ENCODE measurements at places on chromosomes 6 and 20. TPM values are rescaled to one million over a fixed set of nuclear protein-coding genes. Genes with fewer than 3 reads are reported as not detected.

The TFAP2C gene
- 12.3 TPM for total RNA-seq

The OSTM1 gene
- total RNA-seq, result 25.9 TPM

The OR10C1 gene
- not detected for total RNA-seq

The DLK2 gene
- 0.51 TPM for total RNA-seq

DNA sequence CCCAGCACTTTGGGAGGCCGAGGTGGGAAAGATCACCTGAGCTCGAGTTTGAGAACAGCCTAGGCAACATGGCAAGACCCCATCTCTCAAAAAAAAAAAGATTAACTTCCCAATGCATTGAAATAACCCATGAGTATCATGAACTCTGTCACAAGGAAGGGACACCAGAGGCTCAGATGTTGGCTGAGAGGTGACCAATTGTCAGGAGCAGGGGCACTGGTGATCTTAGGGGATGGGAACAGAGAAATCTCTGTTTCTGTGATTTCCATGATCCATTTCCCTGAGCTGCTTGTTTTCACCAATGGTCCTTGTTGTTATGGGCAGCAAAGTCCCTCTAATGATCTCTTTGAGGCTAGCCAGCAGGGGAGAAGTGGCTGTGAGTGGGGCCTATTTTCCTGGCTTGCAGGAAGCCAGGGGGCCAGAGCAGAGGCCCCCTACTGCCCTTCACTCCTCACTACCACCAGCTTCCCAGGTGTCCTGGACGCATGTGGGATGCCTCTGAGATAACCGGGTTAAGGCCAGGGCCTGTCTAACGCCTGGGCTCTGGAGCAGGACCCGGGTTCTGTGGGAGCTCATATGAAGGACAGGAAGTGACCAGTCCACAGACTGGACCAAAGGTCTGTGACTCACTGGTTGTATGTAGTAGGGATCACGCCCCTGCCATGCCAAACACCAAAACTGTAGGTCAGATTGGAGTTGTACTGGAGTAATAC is 54.4 kb downstream of the PCNA start:
- DNase-seq, result peak; percentile 72

- peak; percentile 89 for DNase-seq
These were observed 75.2 kb upstream of the IYD start for GRCh38 chr6:150293423-150294173.

DNA sequence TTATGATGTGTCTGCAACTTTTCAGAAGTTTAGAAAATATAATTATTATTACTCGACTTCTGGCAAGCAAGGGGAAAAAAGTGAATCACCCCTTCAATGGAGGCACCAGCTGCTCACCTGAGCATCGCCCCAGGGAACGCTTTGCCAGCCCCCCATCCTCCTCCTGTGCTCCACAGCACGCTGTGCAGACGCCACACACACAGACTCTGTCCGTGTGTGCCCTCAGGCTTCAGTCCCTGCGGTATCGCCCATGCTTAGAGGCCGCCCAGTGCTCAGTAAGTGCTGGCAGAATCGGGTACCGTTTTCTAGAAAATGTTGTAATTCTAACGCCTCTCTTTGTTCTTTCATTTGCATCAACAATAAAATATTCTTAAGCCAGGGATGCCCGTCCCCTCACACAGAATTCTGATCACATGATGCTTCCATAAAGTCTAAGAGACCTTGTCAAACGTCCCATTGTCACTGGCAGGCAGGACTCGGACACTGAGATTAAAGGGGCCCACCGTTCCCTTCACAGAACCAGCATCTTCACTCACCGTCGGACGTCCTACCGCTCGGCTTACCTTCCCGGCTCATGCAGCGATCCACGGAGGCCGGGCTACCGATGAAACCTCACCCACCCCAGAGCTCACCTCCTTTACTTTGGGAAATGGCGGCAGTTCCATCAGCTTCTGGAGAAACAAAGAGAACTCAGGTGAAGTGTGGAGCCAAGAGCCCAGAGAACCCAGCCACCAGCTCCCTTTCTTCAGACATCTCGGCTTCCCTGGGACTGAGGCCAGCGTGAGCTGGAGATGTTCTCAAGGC is 105.5 kb downstream of the DLL1 start:
- DNase-seq, result no peak

GRCh38 chr6:44737829-44738528 is 350.5 kb downstream of the CDC5L start:
- no peak for DNase-seq

DNA sequence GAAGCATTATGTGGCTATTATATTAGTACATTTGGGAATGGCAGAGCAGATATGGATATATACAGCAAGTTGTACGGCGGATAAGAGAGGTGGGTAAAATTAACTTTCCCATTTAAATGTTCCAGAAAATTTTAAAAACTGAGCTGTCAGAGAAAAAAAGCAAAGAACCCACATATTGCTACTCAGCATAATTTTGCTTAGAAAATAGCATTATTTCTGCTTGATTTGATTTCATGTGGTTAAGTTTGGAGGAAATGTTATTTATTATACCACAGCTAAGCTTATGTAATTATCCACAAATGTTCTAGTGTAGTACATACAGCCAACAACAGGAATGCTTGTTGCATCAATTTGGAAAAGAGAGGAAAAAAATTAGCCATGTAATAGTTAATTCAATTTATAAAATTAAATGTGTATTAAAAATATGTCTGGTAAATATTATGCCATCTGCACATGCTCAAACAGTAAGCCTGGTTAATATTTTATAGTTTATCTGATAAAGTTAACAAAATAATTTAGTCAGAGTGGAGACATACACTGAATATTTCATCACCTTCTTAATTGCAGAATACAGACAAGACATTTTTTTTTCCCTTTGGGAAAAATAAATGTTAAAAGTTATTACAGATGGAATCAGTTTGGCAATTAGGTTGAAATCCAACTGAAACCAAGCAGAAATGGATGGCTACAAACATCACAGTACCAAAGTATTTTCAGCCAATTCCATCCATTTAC is 172.1 kb upstream of the ID4 start:
- DNase-seq, result no peak

DNA sequence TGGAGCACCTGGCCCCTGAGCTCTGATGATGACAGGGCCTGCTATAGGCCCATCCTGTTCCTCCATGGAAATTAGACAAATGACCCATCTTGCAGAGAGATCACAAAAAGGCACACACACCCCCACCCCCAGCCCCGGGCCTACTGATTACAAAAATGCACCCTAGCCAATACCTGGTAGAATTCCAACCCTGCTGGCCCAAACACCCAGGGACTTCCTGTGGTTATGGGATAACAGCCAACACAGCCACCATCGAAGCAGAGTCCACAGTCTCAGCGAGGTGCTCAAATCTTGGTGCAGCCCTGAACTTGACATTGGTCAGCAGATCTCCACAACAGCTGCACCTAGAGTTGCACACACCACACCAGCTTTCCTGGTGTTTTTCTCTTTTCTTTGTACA is 17.0 kb downstream of the NCR2 start:
- no peak for DNase-seq

GRCh38 chr6:155349129-155349528 is 34.8 kb upstream of the TFB1M start:
- peak; percentile 63 for DNase-seq

- DNase-seq, result no peak
These were observed 86.6 kb downstream of the RNF144B start for GRCh38 chr6:18473755-18474154.

GRCh38 chr6:4853782-4854511 is 77.7 kb downstream of the CDYL start:
- peak; percentile 13 for DNase-seq

DNA sequence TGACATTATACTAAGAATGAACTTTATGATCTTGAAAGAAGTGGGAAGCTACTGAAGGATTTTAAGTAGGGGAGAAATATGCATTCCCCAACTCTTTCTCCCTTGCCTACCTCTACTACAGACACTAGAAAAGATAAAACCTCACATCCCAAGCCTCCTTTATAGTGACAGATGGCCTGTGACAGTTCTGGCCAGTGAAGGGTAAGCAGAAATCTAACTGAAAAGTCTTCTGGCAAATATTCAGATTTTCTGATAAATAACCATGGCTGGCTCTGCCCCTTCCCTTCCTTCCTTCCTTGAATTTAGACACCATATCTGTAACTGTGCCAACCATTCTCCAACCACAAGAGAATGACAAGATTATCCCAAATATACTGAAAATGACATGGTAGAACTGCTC is 10.2 kb upstream of the BEND6 start:
- DNase-seq, result no peak

GRCh38 chr6:132819405-132820161 is 5.2 kb downstream of the RPS12 start:
- peak; percentile 28 for DNase-seq

- no peak for DNase-seq
These were observed 480.9 kb upstream of the NOX3 start for GRCh38 chr6:155936551-155936950.

DNA sequence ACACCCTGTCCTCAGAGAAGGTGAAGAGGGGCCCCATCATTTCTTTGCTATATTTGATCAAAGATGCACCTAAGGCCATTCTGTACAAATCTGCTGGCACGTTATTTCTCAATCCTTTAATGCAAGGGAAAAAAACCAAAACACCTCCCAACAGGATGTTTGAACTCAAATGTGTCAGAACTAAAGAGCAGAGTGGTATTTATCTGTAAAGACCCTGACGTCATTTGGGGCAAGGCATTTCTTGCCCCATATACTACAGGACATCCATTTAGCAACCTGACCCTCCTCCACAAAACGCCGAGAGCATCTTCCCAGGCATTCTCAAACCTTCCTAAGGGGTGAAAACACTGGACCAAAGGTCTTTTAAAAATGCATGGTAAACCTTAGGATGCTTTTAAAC is 50.8 kb downstream of the ZMYND8 start:
- no peak for DNase-seq

DNA sequence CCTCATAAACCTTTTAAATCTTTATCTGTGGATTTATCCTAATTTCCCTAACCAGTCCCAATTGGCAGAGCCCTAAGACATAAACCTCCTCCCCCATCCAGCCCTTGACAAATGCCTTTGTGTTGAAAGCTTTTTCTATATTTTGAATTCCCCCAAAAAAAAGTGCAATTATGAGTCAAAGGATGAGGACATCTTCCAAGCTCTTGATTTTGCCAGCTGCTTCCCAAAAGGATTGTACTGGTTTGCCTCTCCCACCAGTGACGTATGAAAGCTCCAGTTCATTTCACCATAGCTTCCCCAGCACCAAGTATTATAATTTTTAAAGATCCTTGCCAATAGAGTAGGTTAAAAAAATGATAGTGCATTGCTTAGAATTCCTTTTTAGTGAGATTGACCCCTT is 38.9 kb downstream of the SIRPA start:
- peak; percentile 95 for DNase-seq

DNA sequence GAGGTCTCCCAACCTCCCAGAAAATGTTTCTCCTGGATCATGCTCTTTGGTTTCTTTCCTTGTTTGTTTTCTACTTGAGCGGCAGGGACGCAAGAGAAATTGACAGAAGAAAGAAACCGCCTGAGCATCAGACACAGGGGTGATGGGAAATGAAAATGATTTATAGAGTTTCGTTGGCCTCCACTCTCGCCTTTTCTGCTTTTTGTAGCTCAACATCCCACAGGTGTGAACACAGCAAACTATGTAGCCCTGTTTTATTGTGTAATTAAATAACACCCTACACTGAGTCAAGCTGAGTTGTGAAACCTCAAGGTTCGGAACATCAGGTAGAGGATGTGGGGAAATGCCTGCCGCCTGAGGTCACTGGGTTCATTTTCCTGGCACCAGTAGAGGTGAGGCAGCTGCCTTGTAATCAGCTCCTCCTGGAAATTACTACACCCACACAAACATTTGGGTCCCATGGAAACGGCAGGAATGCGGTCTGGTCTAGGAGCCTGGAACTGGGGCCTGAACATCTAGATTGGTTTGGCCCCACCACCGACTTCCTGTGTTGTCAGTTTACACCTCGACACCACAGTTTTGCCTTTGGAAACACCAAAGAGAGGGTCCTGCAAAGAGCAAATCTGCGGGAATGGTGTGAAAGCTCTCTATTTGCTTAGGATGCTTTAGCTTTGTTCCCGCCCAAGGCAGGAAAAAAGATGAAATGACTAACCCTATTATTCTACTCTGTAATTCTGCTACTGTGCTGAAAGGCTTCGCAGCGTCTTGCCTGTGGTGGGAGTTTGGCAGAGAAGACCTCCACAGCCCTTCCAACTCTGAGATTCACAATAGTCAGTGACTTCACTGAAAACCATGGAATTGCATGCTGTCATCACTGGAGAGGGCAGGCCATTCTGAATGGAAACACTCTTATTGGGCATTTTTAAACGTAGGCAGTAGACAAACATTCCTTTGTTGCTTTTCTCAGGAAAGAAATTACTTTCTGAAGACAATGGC is 53.0 kb downstream of the ADAT2 start:
- DNase-seq, result peak; percentile 80
